Forelimb muscle (tissue), 1 donor: ENCODE measurements at places on chromosomes 2 and 18. TPM values are rescaled to one million over a fixed set of nuclear protein-coding genes. Genes with fewer than 3 reads are reported as not detected.

DNA sequence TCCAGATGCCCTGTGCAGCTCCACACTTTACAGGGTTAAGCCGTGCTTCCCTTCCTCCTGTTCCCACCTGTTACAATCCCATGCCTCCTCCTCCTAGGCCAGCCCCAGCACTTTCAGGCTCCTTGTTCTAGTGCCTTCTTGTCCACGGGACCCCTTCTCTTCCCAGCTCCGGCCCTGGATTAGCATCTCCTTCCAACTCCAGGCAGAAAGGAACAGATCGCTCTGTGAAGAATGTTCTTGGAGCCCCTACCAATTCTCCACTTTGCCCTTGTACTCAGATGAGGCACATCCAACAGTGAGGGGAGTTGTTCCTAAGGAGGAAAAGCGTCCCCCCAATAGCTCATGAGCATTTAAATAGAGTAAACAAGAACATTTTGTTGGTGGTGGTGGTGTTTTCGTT, 72.7 kb downstream of the CABLES1 start:
- no peak for DNase-seq

DNA sequence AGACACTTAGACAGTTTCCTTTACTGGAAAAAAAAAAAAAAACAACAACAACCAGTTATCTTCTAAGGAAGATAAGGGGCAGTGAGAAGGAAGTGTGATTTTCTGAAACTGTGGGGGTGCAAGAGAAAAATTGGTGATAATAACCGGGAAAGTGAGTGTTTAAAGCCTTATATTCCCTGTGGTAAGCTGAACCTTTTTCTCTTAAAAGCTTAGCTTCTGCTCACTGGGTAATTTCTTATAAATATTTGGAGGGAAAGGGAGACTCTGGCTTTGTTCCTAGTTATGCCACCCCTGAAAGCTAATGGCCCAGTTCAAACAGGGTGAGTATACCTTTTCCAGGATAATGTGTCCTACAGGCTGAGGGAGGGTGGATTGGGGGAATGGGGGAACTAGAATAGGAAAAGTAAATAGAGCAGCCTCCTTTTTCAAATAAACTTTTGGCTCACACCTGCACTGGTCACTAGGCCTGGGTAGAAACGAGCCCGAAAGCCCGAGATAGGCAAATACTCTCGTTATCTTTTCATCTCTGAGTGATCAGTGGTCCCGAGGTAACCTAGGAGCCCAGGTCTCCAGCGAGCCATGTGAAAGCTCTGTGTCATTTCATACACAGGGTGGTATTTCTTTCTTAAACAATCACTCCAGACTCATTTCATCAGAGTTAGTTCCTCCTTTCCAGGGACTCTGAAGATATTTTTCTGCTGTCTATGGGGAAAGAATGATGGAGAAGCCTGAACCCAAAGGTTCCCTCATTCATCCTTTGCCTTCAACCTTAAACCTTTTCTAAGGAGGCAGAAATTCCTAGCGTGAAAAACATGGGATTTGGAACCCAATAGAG, 15.5 kb upstream of the SRBD1 start:
- DNase-seq = no peak

DNA sequence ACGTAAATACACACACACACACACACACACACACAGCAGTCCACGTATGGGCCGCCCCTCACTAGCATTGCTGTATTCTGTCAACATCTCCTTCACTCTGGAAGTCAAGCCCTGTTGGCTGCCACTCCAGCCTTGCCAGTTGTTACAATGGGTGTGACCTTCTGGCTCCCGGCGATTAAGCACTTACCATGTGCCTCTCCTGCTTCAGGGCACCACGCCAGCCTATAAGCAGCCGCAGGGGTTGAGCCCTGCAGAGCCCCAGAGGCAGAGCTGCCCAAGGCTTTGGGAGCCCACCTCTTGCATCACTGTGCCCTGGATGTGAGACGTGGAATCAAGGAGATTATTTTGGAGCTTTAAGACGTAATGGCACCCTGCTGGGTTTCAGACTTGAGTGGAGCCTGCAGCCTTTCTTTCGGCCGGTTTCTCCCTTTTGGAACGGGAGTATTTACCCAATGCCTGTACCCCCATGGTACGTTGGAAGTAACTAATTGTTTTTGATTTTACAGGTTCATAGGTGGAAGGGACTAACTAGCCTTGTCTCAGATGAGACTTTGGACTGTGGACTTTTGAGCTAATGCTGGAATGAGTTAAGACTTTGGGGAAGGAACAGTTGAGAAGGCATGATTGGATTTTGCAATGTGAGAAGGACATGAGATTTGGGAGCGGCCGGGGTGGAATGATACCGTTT, 54.5 kb upstream of the ROCK2 start:
- DNase-seq = no peak

DNA sequence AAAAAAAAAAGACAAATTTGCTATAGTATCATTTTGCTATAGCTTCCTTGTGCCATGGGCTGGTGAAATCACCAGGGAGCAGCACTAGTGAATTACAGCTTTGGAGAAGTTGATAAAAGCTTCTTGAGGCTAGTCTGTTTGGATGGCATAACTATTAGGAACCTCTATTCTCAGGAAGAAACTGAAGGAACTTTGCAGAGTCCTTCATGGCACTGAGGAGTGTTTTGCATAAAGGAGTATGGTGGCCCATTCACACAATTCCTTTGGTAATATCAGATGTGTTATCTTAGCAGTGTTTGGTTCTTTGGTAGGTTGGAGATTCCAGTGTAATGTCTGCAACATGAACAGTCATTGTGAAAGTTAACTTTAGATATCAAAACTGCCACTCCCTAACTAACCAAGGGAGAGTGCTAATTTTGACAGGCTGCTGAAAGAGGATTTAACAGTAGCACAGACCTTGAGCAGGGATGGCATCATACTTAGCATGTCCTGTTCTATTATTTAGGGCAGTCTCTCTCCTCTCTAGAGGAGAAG, 76.6 kb upstream of the ZFP36L2 start:
- DNase-seq = no peak

GRCh38 chr18:51076503-51076902, 46.5 kb downstream of the SMAD4 start:
- DNase-seq = no peak

- DNase-seq = no peak
Measured at GRCh38 chr2:65918760-65919187, 486.4 kb upstream of the SPRED2 start.

- DNase-seq = no peak
Measured at GRCh38 chr18:68472701-68473295, 242.1 kb downstream of the TMX3 start.

DNA sequence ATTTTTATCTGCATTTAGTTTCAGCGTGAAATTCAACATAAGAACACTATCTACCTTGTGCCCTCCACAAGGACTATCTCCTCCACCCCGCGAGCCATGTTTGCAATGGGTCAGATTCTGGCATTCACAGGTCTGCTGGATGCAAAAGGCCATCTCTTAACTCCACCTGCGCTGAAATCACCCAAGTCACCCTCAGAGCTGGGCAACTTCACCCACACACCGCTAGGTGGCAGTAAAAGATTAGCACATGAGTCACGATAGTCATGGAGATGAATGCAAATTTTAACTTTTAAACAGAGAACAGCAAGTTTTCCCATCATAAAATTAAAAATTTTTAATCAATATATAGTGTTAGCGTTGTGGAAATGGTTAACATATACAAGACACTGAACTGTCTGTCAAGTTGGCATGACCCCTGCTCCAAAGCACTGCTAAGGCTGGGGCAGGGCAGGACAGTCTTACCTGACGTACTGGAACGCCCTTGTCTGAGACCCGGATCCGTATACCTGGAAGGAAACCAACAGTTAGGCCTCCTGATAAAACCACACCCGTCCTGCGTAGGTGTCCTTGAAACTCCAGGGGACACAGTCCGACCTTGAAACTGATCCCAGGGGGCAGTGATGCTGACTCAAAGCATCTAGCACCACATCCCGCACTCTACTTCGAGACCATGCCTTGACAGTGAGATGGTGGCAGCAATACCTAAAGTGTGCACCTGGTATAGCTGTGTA, 89.6 kb downstream of the UXS1 start:
- peak; percentile 35 for DNase-seq

DNA sequence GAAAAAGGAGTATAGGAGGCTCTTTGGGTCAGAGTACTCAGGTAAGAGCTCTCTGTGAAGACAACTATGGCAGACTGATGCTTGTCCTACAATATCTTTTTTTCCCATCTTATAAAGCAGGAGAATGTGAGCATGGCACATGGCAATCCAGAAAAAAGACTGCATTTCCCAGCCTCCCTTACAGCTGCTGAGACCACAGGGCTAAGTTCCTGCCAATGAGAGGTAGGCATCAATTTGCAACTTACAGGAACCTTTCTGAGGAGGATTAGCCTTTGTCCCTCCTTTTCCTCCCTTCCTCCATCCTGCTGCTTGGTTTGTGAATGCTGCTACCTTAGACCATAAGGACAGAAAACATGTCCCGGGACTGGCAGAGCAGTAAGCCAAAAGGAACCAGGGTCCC, 37.8 kb upstream of the ST8SIA5 start:
- DNase-seq = no peak

DNA sequence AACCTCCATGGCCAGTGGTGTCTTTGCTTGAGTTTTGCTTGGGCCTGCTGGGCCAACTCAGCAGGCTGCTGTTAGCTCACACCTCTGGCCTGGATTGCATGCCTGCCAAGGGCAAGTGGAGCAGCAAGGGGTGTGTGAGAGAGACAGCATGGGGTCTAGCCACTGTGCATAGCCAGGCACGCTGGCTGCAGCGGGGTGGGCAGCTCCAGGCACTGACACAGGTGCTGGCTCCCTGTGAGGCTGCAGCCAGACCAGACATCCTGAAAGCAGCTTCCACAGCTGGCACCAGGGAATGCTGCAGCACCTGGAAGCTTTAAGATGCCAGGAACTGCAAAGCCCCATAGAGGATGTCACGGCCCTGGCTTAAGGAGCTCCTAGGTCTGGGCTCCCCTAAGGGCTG, 376.4 kb upstream of the VWC2L start:
- no peak for DNase-seq

GRCh38 chr2:42064417-42064942, 16.7 kb downstream of the PKDCC start:
- no peak for DNase-seq

GRCh38 chr2:209629597-209629996, 142.0 kb upstream of the UNC80 start:
- DNase-seq = no peak

CPLX4 gene
- polyA plus RNA-seq = not detected

MAL gene
- 2.5 TPM for polyA plus RNA-seq

MORN2 gene
- polyA plus RNA-seq = 8.6 TPM

RAB27B gene
- 0.61 TPM for polyA plus RNA-seq

PPIL3 gene
- 63.7 TPM for polyA plus RNA-seq

SCN3A gene
- polyA plus RNA-seq = 0.53 TPM

UGT1A3 gene
- polyA plus RNA-seq = not detected

MYCN gene
- polyA plus RNA-seq = 5.5 TPM

TFPI gene
- 38.2 TPM for polyA plus RNA-seq

NEURL3 gene
- polyA plus RNA-seq = 0.19 TPM
